Mesothelial cell of epicardium (in vitro differentiated cells): ENCODE measurements at places on chromosomes 12 and 14.

DNA sequence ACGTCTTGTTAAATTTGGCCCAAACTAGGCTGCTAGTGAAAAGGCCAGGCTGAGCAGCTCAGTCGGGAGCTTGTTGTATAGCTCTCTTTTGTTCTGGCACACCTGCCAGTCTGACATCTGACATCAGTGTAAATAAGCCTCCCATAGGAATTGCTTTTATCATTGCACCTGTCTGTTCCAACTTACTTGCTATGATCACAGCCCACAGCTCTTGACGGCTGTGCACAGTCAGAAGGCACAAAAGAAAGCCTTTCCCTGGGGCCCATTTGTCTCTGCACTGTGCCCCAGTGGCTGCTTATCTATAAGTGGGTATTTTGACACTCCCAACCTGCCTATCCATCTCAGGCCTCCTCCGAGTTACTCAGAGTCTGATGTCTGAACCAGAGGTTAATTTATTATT is 324.5 kb downstream of the NUAK1 start:
- no peak for DNase-seq

DNA sequence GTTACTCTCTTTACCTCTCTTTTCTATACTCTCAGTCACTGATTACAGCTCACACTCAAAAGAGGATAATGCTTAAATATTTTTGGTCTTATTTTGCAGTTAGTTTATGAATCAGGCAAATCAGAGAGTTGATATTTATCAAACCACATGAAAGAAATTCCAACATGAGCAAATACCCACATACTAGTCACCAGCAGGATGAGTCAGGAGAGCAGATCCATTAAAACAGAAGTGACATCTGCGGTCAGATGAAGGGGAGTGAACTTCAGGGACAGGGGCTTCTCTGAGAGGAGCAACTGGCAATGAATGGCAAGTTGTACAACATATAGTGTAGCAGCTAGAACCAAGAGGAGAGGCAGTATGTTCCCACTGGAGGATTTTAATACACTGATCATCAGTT is 258.7 kb downstream of the SYT10 start:
- no peak for DNase-seq

GRCh38 chr12:78802593-78802992 is 62.0 kb upstream of the SYT1 start:
- no peak for DNase-seq

DNA sequence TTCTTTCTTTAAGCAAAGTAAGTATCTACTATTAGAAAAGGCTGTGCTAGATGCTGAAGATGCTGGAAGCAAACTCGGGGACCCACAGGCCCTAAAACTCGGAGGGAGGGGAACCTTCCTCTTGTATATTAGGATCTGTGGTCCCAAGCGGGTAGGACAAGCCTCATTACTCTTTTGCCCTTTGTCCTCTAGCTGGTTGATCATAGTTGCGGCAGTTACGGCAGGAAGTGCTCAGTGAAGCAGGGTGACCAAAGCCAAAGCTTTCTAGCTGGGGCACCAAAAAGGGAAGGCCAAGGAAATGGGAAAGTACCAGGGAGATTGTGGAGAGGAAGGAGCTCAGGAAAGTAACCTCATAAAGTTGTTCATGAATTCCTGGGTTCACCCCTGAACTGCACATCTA is 76.3 kb downstream of the SCFD1 start:
- DNase-seq, result no peak

GRCh38 chr12:123034865-123035264 is 54.4 kb downstream of the ARL6IP4 start:
- DNase-seq, result no peak

GRCh38 chr12:98645572-98646067 is 530 bp downstream of the APAF1 start:
- peak; percentile 46 for DNase-seq
